ENCODE measurements at places on chromosomes 6 and 20.

GRCh38 chr6:42099340-42100028 lies 42.9 kb downstream of the C6orf132 start:
- H3K27me3 ChIP-seq: peaks cover 23% of the 10 kb centered on the region
- H3K4me3 ChIP-seq: no peak overlapping the region
- H3K36me3 ChIP-seq: peaks cover 12% of the 10 kb centered on the region
- DNase-seq: no peak

DNA sequence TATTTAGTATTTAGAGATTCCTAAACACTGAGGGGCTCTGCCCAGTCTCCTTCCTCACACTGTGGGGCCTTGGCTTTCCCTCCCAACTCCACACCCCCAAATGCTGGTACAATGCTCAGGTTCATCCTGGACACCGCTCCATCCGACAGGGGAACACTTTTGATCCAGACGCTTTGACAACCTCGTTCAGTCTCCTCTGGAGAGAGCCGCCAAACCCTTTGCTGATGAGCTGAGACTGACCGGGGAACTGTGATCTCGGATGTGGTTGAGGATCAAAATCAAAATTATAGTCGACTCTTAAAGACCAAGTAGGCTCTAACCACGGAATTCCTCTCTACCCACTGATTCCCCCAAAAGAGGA lies 38.8 kb upstream of the HLA-E start:
- no peak overlapping the region for H3K27ac ChIP-seq
- DNase-seq: no peak
- peaks cover 36% of the 10 kb centered on the region for H3K27me3 ChIP-seq
- no peak overlapping the region for H3K4me3 ChIP-seq
- H3K36me3 ChIP-seq: no peaks in the 10 kb centered on the region
- peaks cover 5% of the 10 kb centered on the region for H3K4me1 ChIP-seq

DNA sequence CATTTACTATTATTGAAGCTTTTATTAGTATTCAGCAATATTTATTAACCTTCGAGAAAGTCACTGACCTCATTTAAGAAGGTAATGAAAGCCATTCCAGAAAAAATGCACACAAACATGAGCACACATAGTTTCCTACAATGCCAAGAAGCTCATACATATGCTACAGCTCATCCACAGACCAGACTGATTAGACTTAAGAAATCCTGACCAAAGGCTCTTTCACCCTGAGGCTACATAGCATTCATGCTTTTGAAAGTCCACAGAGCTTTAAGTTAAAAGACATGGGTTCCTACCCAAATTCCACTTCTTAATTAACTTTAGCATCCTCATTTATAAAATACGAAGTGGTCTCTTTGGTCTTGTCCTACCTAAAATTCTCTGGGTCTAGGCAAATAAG lies 430.4 kb downstream of the TBC1D32 start:
- no peak for DNase-seq
- H3K36me3 ChIP-seq: no peaks in the 10 kb centered on the region
- no peak overlapping the region for H3K27ac ChIP-seq
- H3K27me3 ChIP-seq: no peaks in the 10 kb centered on the region
- no peaks in the 10 kb centered on the region for H3K4me1 ChIP-seq

- H3K27me3 ChIP-seq: peaks cover 2% of the 10 kb centered on the region
- no peak overlapping the region for H3K4me3 ChIP-seq
- no peaks in the 10 kb centered on the region for H3K36me3 ChIP-seq
- H3K27ac ChIP-seq: no peak overlapping the region
Observed at GRCh38 chr20:61739086-61739831, 326.4 kb downstream of the TAF4 start.

DNA sequence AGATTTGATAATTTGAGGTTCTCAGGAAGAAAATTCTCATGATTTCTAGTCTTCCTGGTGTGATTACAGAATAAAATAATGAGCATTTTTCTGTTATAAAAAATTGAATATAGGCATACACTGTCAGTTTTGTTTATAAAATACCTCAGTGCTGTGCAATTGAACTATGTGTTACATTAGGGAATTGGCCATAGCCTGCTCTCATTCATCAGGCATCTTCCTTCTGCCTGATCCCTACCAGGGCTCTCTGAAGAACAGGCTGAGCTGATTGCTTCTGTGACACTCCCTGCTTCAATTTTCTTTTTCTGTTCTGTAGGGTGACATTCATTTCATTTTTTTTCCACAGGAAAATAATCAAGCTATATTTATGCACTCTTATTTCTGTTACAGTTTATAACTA lies 162.8 kb downstream of the PHF3 start:
- no peak for DNase-seq
- H3K4me3 ChIP-seq: no peak overlapping the region
- H3K4me1 ChIP-seq: no peaks in the 10 kb centered on the region
- no peak overlapping the region for H3K27ac ChIP-seq

Data from H1 (cell line).